ENCODE measurements at places on chromosomes 12 and 14. TPM values are rescaled to one million over a fixed set of nuclear protein-coding genes. Genes with fewer than 3 reads are reported as not detected.

The NKX2-1 gene
- total RNA-seq: not detected

DNA sequence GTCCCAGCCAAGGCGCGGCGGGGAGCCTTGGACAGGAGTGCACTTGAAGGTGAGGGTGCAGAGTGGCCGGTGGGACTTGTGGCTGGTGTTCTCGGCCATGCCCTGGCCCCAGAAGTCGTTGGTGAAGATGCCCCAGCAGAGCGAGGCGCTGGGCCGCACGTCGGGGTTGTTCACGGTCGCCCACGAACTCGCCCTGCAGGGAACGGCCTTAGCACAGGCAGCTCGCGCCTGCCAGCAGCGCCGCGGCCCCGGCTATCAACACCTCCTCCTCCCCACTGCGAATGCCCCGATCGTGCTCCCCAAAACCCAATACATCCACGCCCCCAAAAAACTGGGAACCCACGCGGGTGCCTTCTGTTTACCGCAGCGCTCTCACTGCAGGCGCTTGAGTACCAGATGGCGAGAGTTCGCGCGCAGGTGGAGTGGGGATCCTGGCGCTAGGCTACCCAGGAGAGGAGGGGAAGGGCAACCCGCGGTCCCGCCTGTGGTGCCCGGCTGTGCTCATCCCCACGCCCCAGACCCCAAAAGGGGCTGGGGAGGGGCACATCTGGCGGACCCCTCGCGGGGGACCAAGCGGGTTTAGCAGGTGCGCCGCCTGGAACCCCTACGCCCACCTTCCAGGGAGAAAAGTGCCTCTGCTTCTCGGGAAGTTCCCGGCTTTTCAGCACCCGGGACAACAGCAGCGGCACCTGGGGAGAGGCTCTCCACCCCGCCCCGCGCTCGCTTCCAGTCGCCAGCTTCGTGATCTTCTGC lies 386.3 kb upstream of the TMTC1 start:
- DNase-seq: no peak

- no peak for DNase-seq
These were observed 73.0 kb downstream of the SRGAP1 start for GRCh38 chr12:63917477-63917862.

GRCh38 chr14:30600922-30601918 lies 20.9 kb upstream of the SCFD1 start:
- no peak for DNase-seq

Measured in Right ventricle myocardium inferior (tissue), 1 donor.